Breast epithelium (tissue), 4 donors: ENCODE measurements at places on chromosomes 7 and 10. TPM values are rescaled to one million over a fixed set of nuclear protein-coding genes. Genes with fewer than 3 reads are reported as not detected.

DNA sequence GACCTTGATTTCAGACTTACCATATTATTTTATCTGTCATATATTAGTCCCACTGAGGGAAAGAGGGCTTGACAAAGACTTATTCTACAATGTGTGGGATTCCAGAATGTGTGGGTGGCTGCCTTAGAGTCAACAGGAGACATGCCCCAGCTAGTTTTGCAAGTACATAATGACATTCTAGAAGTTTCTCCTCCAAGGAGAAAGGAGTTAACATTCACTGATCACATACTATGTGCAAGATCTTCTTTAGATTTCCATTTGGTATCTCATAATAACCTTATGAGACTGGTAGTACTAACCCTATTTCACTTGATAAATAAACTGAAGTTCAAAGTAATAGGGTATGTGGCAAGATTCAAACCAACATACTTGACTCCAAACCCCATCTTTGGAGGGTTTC lies 25.2 kb downstream of the IRF5 start:
- no peak for DNase-seq

DNA sequence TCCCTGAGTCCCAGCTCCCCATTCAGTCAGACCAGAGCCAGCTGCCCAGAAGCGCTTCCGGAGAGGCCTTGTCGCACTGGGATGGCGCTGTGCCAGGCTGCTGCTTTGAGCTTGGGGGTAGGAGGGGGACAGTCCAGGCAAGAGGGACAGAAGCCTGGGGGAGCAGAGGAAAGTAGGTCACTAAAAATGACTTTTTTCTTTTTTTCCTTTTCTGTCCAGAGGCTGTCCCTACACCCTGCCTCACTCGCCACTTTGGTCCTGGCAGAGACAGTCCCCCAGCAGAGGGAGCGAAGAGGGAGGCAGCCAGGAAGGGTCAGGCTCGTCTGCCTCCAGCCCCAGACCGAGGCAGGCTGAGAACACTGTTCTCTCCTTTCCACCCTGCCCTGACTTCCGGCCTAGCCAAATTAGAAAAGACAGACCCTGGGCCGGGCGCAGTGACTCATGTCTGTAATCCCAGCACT lies 15.8 kb upstream of the TRIM8 start:
- DNase-seq: no peak

GRCh38 chr7:27212497-27213432 lies 12.9 kb upstream of the HOXA13 start:
- DNase-seq: no peak

- no peak for DNase-seq
Observed at GRCh38 chr10:110415809-110416208, 81.9 kb upstream of the DUSP5 start.

DNA sequence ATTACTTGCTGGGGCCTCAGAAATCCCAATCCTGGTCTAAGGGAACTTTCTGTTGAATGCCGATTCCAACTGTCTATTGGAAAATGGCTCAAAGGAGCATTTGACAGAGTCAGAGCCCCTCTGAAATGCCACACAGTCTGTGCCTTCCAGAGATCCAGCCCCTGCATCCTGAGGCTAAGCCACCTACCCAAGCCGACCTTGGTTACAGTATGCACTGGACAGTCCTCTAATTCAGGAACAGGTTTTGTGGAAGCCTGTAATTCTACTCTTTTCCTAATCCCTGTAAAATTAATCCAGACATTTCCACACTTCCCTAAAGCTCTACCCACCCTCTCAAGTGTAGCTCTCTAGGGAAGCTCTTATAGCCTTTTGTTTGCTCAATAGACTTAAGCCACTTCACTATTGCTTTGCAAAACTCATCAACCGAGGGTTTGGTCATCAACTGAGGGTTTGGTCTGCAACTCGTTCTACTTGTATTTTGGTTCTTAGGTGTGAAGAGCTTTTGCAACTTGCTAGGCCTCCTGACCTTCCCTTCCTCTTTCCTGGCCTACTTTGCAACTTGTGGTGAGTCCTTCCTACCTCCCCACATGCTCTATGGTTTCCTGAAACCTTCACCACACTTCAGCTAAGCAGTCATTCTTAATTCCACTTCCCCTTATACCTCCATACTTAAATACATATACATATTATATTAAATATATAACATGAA lies 364.8 kb downstream of the SFMBT2 start:
- no peak for DNase-seq

GRCh38 chr7:104855861-104856260 lies 158.1 kb upstream of the KMT2E start:
- DNase-seq: no peak

DNA sequence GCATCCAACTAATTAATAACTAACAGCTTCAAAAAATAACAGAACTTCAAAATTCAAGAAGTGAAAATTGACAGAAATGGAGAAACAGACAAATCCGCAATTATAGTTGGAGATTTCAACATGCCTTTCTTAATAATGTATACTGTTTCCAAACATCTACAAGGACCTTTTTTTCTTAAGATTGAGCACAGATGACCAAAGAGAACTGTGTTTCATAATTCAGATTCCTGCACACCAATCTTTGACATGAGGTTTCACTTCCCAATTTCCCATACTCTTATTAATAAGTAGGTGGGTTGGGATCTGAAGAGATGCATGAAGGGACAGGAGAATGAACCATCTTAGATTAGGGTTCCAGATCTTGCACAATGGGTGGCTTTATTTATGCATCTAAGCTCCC lies 24.9 kb upstream of the GIMAP7 start:
- no peak for DNase-seq

DNA sequence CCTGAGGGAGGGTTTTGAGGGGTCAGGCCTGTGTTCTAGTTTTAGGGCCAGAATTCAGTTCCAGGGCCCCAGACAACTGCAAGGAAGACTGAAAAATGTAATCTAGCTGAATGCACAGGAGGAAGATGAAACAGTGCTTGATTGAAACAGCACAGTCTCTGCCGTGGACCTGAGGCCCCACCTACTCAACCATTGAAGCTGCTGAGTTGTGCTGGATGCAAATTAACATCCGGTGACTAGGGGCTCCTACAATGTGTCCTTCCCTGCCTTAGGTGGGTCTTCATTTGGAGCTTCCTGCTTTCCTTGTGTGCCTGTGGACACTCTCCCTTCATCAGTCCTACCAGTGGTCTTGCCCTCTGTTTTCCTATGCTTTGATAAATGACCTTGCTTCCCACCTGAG lies 5.7 kb downstream of the GLRX3 start:
- no peak for DNase-seq

GRCh38 chr10:84588426-84588825 lies 260.0 kb downstream of the CCSER2 start:
- no peak for DNase-seq

GRCh38 chr10:129385600-129385999 lies 81.4 kb upstream of the MGMT start:
- DNase-seq: no peak

DNA sequence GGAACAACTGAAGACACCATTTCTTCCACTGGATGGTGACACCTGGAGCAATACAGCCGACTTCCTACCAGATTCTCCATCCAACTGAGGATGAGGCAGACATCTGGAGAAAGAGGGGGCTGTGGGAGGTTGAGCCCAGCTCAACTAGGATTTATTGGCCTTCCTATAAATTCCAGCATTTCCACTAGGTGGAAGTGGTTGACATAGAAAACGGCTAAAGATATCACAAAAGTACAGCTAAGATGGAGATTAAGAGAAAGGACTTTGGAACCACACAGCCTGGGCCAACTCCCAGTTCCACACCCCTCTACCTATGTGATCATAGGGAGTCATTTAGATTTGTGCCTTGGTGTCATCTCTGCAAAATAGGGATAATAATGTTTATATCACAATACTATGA lies 61.3 kb upstream of the CAV2 start:
- DNase-seq: no peak

ADRA2A gene
- 18.4 TPM for total RNA-seq

SPDYE9 gene
- total RNA-seq: not detected

MSMB gene
- 7.2 TPM for total RNA-seq
